Activated naive CD4-positive, alpha-beta T cell treated with anti-CD3 and anti-CD28 coated beads, Interleukin-2, amount 10 ng/mL, durations not matched to agents 7 days and 5 days (primary cell): ENCODE measurements at places on chromosomes 7 and 10.

DNA sequence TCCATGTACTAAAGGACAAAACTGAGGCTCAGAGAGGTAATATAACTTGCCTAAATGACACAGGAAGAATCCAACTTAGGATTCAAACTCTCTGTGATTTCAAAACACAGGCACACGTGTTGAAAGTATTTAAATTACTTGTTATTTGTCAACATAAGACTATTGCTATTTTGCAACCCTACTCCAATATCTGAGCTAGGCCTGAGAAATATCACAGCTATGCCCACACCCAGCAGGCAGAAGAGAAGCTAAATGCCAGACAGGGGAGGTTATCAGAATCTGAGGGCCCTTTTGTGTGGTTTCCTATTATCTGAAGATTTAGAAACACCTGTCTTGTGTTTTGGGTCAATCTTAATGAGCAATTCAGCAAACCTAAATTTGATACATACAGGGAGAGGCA lies 204.3 kb downstream of the ANK3 start:
- DNase-seq = no peak
- no peaks in the 10 kb centered on the region for H3K4me1 ChIP-seq
- H3K4me3 ChIP-seq = no peak overlapping the region
- no peaks in the 10 kb centered on the region for H3K36me3 ChIP-seq
- H3K27me3 ChIP-seq = no peaks in the 10 kb centered on the region
- no peak overlapping the region for H3K27ac ChIP-seq

DNA sequence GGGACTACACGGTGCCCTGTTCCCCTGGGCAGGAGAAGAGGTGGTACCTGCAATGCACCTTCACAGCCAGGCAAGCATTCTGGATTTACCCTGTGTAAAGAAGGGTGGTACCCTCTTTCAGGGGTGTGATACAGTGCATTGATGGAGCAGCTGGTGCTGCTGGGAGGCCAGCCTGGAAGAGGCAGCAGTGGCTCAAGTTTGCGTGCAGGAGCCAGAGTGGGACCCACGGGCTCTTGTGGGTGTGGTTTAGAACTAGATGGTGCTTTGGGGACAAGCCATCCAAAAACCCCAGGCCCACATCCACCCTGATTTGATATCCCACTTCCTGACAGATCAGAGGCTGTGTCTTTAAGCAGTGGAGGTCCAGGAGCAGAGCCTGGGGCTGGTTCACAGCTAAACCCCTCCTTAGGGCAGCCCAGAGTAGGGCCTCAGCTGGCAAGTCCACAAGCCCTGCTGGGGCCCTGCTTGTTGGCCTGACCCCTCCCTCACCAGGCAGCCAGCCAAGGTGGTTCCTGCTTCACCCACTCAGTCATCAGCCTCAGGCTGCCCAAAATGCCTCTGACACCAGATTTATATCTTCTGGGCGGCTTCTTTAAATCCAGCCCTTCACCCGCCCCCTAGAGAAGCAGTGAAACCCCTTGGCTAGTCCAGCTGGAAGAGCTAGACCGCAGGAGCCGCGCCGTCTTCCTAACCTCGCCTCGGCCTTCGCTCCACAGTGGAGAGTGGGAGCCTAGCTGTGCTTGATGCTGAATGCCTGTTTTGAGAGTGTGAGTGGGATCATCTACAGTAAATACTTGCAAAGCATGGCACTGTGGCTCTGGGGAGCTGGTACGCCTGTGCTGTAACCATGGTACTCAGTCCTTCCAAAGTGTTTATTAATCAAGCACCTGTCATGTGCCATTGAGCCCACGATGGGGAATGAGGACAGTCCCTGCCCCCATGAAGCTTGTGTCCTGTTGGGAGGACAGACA lies 1.4 kb upstream of the ASIC3 start:
- no peak for DNase-seq
- peak overlapping the region; percentile 19 for H3K27ac ChIP-seq
- no peak overlapping the region for H3K4me3 ChIP-seq
- peaks cover 25% of the 10 kb centered on the region for H3K27me3 ChIP-seq

DNA sequence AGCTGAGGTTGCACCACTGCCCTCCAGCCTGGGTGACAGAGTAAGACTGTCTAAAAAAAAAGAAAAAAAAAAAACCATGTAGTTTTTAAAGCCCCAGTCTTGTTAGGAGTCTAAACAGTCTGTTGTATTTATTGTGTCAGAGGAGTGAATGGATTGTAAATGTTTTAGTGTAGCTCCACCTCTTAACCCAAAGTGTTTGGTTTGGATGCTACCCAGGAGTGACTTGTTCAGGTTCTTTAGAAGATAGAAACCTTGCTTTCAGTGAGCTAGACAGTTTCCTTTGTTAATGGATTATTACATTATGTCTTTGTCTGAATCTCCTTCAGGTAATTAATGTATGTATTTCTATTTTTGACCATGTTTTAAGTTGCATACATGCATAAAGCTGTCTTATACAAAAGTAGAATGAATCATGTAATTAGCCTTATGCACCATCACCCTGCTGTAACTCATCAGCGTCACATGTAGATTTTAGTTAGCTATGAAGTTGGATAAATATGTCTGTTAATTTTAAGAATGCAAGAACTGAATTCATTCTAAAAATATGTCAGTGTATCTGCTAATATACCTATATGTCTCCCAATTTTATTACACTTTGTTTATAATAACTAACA lies 97.7 kb downstream of the TAF3 start:
- DNase-seq = no peak
- H3K27me3 ChIP-seq = no peaks in the 10 kb centered on the region
- no peak overlapping the region for H3K27ac ChIP-seq

DNA sequence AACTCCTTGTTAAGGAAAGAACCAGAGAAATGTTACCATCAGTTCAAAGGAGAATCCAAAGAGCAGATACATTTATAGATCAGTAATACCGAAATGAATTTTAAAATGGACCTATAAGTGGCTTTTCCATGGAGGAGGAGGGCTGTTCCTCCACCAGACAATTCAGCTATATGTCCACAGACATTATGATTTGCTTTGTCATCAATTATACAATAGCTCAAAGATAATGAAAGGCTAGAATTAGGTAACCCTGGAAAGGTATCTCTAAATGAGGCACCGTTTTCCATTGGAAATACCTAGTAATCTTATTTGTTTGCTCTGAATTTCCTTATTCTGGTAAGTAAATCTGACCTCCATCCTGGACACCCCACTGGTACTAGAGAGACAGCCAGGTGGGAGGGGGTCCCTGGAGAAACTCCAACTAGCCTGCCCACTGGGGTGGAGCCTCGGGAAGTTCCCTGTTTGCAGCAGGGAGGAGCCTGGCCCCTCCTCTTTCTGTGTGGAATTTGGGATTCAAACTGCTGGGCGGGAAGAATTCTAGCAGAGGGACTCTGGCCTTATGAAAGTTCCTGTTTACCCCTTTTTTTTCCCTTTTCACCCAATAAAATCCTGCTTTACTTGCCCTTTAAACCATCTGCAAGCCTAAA lies 218.0 kb downstream of the PHF14 start:
- no peaks in the 10 kb centered on the region for H3K36me3 ChIP-seq
- no peak for DNase-seq
- H3K27ac ChIP-seq = no peak overlapping the region
- peaks cover 18% of the 10 kb centered on the region for H3K27me3 ChIP-seq
- no peaks in the 10 kb centered on the region for H3K4me1 ChIP-seq
- no peak overlapping the region for H3K4me3 ChIP-seq

- H3K4me1 ChIP-seq = no peaks in the 10 kb centered on the region
- no peaks in the 10 kb centered on the region for H3K27me3 ChIP-seq
- DNase-seq = no peak
- no peak overlapping the region for H3K27ac ChIP-seq
- H3K36me3 ChIP-seq = no peaks in the 10 kb centered on the region
These were observed 194.3 kb downstream of the SORCS3 start for GRCh38 chr10:104835422-104835821.

GRCh38 chr10:102795453-102796406 lies 41.5 kb downstream of the CYP17A1 start:
- peaks cover 26% of the 10 kb centered on the region for H3K4me1 ChIP-seq
- H3K27ac ChIP-seq = peak overlapping the region; percentile 81
- H3K36me3 ChIP-seq = peaks cover 17% of the 10 kb centered on the region

GRCh38 chr10:3538656-3539531 lies 246.1 kb downstream of the KLF6 start:
- H3K27me3 ChIP-seq = peaks cover 12% of the 10 kb centered on the region
- no peak overlapping the region for H3K4me3 ChIP-seq
- DNase-seq = no peak

GRCh38 chr7:104296900-104297299 lies 31.5 kb upstream of the LHFPL3 start:
- DNase-seq = no peak
- peaks cover 3% of the 10 kb centered on the region for H3K27me3 ChIP-seq
- H3K4me3 ChIP-seq = no peak overlapping the region
- no peaks in the 10 kb centered on the region for H3K36me3 ChIP-seq
- H3K27ac ChIP-seq = no peak overlapping the region
- no peaks in the 10 kb centered on the region for H3K4me1 ChIP-seq

DNA sequence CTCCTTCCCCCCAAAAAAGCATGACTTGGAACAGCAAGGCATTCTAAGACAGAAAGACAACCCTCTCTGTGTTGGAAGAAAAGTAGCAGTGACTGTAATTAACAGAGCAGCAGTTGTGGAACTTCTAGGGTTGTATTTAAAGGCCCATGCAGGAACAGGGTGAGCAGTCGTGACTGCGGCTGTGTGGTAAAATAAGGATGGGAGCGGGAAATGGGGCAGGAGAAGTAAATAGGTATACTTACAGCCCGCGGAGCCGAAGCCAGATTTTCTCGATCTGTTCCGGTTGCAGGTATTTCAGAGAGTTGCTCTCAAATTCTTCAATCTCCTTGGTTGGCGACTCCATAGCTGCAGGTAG lies 179 bp downstream of the PDE1C start:
- no peaks in the 10 kb centered on the region for H3K4me1 ChIP-seq
- H3K36me3 ChIP-seq = no peaks in the 10 kb centered on the region
- DNase-seq = no peak
- peaks cover 23% of the 10 kb centered on the region for H3K27me3 ChIP-seq
- H3K27ac ChIP-seq = no peak overlapping the region

GRCh38 chr10:11257440-11258090 lies 239.9 kb downstream of the CELF2 start:
- H3K4me3 ChIP-seq = no peak overlapping the region
- peaks cover 86% of the 10 kb centered on the region for H3K36me3 ChIP-seq
- no peaks in the 10 kb centered on the region for H3K27me3 ChIP-seq

- no peak overlapping the region for H3K27ac ChIP-seq
- no peak for DNase-seq
- H3K4me1 ChIP-seq = peaks cover 6% of the 10 kb centered on the region
- no peaks in the 10 kb centered on the region for H3K36me3 ChIP-seq
- no peaks in the 10 kb centered on the region for H3K27me3 ChIP-seq
These were observed 72.2 kb downstream of the VTI1A start for GRCh38 chr10:112519133-112519761.

DNA sequence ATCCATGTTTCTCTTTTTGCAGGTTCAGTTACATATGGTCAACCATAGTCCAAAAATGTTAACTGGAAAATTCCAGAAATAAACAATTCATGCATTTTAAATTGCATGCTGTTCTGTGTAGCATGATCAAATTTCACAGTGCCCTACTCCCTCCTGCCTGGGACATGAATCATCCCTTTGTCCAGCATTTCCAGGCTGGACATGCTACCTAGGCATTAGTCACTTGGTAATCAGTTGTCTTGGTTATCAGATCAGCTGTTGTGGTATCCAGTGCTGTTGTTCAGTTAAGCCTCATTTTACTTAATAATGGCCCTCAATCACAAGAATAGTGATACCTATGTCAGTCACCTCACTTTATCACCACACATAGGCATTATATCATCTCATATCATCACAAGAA lies 7.3 kb upstream of the PNLIP start:
- DNase-seq = no peak
- no peaks in the 10 kb centered on the region for H3K4me1 ChIP-seq
- no peaks in the 10 kb centered on the region for H3K36me3 ChIP-seq
- no peak overlapping the region for H3K27ac ChIP-seq

GRCh38 chr7:158559356-158559755 lies 28.3 kb downstream of the PTPRN2 start:
- H3K36me3 ChIP-seq = no peaks in the 10 kb centered on the region
- H3K4me1 ChIP-seq = no peaks in the 10 kb centered on the region
- H3K4me3 ChIP-seq = no peak overlapping the region
- no peak overlapping the region for H3K27ac ChIP-seq

DNA sequence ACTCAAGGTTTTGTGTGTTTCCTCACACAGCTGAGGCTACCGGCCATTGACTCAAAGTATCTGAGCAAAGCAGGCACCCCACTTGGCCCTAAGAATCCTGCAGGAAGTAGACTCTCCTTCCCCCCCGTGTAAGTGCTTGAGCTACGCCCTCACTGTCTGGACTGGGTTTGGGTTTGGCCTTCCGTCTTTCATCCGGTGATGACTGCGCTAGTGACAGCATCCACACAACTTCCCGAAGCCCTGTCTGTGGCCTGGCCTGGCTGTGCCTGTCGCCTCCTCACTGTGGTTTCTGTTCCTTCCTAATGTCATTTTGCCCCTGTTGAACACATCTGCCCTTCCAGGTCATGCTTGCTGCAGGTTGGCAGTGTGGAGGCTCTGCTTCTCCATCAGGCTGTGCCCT lies 14.5 kb downstream of the C7orf57 start:
- no peak for DNase-seq
- H3K36me3 ChIP-seq = no peaks in the 10 kb centered on the region
- peaks cover 11% of the 10 kb centered on the region for H3K27me3 ChIP-seq
- no peak overlapping the region for H3K27ac ChIP-seq

- peaks cover 13% of the 10 kb centered on the region for H3K36me3 ChIP-seq
- peaks cover 23% of the 10 kb centered on the region for H3K4me1 ChIP-seq
- H3K27ac ChIP-seq = peak overlapping the region; percentile 92
- H3K4me3 ChIP-seq = peak overlapping the region; percentile 95
These were observed 666 bp upstream of the YAE1 start for GRCh38 chr7:39565538-39565937.

DNA sequence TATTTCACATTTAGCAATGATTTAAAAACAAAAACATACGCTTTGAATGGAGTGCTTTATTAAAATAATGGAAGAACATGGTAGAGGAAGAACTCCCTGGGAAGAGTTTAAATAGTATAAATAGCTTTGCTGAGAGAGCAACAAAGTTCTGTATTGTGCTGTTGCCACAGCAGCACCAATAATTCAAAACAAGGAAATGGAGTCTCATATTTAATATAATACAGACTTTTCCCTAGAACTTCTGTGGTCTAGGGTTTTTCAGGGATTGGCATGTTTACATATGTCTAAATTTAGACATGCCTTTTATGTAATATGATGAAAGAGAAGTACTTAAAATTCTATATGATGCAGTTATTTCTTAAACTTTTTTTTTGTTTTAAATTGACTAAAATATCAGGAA lies 217.2 kb upstream of the HDAC9 start:
- H3K4me1 ChIP-seq = no peaks in the 10 kb centered on the region
- no peaks in the 10 kb centered on the region for H3K36me3 ChIP-seq
- no peaks in the 10 kb centered on the region for H3K27me3 ChIP-seq

- H3K4me1 ChIP-seq = no peaks in the 10 kb centered on the region
- H3K4me3 ChIP-seq = no peak overlapping the region
- no peak overlapping the region for H3K27ac ChIP-seq
- no peaks in the 10 kb centered on the region for H3K36me3 ChIP-seq
- no peaks in the 10 kb centered on the region for H3K27me3 ChIP-seq
These were observed 1177.6 kb upstream of the C7orf33 start for GRCh38 chr7:147412782-147413556.

GRCh38 chr7:31545549-31545948 lies 31.7 kb downstream of the ITPRID1 start:
- H3K4me1 ChIP-seq = no peaks in the 10 kb centered on the region
- DNase-seq = no peak
- H3K27ac ChIP-seq = no peak overlapping the region
- no peaks in the 10 kb centered on the region for H3K36me3 ChIP-seq
- no peaks in the 10 kb centered on the region for H3K27me3 ChIP-seq

GRCh38 chr10:26805567-26806245 lies 55.1 kb downstream of the ABI1 start:
- no peak overlapping the region for H3K4me3 ChIP-seq
- H3K27ac ChIP-seq = no peak overlapping the region
- no peak for DNase-seq
- no peaks in the 10 kb centered on the region for H3K27me3 ChIP-seq

- H3K4me3 ChIP-seq = no peak overlapping the region
- no peak for DNase-seq
- H3K27ac ChIP-seq = no peak overlapping the region
These were observed 103.4 kb upstream of the MDFIC start for GRCh38 chr7:114818501-114818900.
